T follicular helper cell (primary cell): ENCODE measurements at places on chromosomes 12 and 14.

GRCh38 chr12:14111230-14111865, 129.9 kb upstream of the GRIN2B start:
- DNase-seq: no peak

- DNase-seq: no peak
Observed at GRCh38 chr12:32448586-32448985, 49.2 kb downstream of the FGD4 start.

DNA sequence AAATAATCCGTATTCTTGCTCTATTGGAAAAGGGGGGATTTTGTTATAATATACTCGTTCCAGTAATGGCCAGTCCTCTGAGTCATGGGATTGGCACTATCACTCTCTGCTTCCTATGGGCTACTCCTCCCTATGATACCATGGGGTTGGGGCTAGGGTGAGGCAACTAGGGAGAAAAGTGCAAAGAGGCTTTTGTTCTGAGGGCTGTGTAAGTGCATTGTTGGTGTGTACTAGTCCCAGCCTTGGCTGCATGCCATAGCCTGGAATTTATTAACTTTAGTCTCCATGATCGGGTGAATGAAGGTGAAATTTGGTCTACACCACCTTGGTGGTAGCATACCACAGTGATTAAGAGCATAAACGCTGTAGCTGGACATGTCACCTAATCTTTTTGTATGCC, 247.6 kb downstream of the RPAP3 start:
- no peak for DNase-seq

- DNase-seq: no peak
Observed at GRCh38 chr14:36070031-36070719, 106.3 kb downstream of the PTCSC3 start.

DNA sequence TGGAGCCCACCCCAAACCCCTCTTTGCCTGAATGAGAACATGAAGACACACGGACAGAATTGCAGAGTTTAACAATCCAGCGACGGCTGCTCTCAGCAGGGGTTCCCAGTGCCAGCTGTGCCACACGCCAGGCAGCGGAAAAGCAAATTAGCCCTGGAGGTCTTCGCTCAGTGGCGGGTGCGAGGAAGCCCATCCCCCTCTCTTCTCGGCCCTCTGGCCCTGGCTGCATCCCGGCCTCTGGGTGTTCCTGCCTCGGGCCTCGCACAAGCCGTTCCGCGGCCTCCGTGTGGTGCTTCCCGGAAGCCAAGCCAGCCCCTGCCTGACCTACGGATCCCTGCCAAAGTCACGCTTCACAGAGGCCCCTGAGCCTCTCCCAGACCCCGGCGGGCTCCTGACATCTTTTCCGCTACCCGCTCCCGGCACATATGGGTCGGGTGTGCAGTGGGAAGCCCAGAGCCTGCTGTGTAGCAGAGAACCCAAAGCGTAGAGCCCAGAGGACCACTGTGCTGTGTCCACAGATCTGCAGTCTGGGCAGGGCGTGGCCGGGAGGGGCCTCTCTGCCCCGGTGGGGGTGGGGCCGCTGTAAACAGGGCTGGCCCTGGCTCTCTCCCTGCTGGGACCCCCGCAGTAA, 70.7 kb upstream of the GALNT9 start:
- no peak for DNase-seq

DNA sequence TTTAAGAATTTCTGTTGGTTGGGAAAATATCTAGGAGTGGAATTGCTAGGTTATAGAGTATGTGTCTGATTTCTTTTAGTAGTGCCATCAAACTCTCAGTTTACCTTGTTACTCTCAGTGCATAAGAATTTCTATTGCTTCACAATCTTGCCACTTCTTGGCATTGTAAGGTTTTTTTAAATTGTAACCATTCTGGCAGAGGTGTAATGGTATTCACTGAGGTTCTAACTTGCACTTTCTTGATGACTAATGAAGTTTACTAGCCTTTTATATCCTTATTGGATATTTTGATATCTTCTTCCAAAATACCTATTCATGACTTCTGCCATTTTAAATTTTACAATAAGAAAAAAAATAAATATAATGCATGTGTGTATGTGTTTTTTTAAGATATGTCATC, 478.0 kb downstream of the NAV3 start:
- no peak for DNase-seq

- peak; percentile 52 for DNase-seq
Observed at GRCh38 chr14:104795781-104796686, 486 bp upstream of the AKT1 start.

- DNase-seq: no peak
Observed at GRCh38 chr12:130073721-130074120, 88.5 kb upstream of the FZD10 start.

DNA sequence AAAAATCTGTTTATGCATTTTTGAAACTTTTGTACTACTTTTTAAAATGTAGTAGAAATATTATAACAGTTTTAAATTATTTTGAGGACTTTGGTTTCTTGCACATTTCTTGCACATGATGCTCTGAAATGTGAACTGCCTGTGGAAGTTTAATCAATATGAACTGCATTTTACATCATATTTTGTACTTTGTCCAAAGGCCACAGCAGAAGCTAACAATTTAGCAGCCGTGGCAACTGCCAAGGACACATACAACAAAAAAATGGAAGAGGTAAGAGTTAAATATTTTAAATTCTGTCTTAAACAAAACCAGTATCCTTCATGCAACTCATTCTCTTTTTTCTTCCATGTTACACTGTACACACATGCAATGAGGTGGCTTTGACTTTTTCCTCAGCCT, 45.1 kb downstream of the SAV1 start:
- DNase-seq: no peak

- no peak for DNase-seq
Observed at GRCh38 chr14:81427348-81428058, 27.4 kb upstream of the STON2 start.

GRCh38 chr12:122393817-122394216, 28.7 kb downstream of the CLIP1 start:
- DNase-seq: no peak

DNA sequence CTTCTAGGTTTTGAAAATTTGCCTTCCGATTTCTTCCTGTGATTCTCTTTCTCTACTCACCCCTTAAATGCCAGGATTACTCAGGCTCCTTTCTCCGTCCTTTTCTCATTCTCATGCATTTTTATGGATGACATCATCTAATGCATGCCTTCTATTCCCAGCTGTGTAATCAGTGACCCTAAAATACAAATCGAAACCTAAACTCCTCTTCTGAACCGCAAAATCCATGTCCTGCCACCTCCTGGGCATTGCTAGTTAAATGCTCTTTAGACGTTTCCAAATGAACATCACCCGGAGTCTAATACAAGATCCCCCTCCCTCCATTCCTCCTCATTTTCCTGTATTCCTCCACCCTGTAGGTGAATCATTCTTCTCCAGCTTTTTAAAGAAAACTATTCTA, 1703.1 kb upstream of the FLRT2 start:
- DNase-seq: no peak

DNA sequence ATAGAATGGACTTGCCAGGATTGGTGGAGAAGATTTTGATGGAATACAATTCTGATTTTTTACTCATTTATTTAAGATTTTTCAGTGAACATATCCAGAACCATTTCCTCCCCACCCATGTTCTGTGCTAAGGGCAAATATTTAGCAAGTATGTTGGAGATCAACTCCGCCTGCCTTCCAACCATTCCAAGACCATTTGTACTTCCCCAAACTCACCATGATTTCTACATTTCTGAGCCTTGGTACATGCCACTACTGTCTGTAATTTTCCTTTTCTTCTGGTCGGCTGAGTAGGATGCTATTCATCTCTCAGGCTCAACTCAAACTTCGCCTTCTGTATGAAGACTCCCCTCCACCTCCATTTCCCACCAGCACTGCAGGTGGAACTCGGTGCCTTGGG, 150.6 kb downstream of the NTF3 start:
- DNase-seq: no peak

- DNase-seq: no peak
Observed at GRCh38 chr12:18479256-18479655, 217.9 kb downstream of the PIK3C2G start.

DNA sequence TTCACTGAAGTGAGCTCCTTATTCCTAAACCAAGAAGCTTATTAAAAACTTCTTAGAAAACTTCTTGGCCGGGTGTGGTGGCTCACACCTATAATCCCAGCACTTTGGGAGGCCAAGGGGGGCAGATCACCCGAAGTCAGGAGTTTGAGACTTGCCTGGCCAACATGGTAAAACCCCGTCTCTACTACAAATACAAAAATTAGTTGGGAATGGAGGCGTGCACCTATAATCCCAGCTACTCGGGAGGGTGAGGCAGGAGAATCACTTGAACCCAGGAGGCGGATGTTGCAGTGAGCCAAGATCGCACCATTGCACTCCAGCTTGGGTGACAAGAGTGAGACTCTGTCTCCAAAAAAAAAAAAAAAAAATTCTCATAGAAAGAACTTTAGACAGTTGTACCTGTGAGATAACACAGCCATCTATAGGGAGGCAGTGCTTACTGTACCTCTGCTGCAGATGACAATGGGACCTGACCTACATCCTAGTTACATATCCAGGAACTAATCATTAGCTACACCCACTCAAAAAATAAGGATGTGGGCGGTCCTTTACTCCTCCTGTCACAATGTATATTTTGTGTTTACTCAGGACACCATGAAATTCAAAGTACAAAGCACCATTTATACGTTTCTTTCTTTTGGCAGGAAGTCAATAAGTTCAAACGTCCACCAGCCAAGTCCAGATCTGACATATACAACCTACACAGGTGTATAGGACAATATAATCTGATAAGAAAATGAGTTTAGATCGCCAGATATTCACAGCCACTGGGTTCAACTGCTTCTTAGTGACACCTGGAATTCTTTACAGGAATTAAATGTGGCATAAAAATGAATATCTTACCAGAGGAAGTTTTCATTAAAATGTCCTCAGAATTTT, 14.9 kb downstream of the STXBP6 start:
- no peak for DNase-seq

DNA sequence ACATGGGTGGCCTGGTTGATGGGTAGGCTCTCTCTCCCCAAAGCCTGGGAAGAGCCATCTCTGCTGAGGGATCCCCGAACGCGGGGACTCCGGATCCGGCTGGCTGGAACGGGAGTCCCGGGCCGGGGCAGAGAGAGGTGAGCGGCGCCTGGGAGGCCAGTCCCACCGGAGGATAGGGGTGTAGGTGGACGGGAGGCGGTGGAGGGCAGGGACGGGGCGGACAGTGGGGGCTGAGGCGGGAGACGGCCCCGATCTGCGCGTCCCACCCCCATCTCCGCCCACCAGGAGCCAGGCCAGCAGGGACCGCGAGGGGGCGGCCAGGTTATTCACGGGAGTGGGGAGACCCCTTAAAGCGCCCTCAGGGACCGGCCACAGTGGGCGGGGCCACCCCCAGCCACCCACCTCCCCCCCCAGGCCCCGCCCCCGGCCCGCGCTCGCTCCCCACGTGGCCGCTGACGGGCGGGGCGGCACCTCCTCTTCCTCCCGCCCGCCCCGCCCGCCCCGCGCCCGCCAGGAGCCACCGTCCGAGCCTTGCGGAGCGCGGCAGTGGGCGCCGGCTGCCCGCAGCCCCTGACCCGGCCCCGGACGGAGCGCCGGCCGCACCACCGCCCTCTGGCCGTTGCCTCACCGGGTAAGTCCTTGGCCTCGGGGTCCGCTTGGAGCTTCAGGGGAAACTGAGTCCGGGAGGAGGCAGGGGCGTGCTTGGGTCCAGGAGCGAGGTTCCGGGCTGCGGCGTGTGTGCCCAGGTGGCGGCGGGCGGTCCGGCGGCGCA, at the start of gene INF2:
Gene INF2, plus strand, starts transcription at position 510 of the 772 bp plus-strand sequence. CDS start 11,748 bp downstream, outside the sequence.
- DNase-seq: peak; percentile 28

DNA sequence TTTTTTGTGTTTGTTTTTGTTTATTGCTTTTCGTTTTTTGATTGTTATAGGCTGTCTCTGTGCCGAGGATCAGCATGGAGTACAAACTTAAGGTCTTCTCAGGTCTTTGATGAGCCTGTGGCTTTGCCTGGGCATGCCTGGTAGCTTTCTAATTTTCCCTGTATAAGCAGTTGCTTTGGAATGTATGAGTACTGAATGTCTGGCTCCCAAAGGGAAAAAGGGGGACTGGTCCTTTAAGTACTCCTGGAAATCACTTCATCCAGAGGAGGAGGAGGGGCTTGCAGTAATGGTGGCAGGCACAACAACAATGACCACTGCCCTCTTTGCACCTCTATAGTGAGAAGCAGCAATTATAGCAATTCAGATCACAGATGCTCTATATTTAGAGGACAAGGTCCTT, 67.6 kb upstream of the TTC7B start:
- no peak for DNase-seq

DNA sequence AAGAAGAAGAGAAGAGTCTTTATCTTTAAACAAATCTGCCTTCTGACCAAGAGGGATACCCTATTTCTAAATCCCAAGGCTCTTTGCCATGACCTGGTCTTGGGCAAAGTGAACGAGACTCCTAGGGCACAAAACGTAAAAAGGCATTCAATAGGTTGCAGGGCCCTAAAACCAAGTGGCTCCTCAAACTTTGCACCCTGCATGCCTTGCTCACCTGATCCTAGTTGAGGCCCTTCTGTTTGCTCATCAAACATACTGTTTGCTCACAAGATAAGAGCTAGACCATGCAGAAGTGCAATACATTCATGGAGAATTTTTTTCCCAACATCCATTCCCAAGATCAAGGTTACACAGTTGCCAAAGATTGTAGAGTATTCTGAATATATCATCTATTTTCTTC, 7.9 kb upstream of the PRH1 start:
- DNase-seq: no peak

- DNase-seq: no peak
Observed at GRCh38 chr14:50619569-50620141, 48.5 kb downstream of the SAV1 start.

DNA sequence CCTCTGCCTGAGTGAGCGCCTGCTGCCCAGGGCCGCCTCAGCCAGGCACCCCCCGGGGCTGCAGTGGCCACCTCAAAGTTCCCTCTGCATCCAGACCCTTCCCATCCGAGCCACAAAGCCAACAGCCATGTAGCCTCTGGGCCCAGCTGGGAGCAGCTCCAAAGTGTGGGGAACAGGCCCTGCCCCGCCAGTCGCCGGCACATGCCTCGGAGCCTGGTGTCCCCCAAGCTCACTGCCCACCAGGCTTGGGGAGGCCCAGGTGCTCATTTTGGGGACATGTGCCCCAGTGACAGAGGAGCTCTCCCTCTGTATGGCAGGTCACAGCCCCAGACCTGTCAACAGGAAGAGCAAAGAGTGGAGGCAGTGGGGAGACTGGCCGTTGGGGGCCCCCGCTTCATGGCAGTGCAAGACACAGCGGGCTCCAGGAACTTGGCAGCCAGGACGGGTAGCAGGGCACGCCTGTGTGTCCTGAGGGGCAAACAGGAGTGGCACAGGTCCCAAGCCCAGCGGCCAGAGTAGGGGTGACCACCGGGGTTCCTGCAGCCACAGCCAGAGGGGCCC, 29.9 kb downstream of the JAG2 start:
- DNase-seq: no peak

GRCh38 chr12:2386566-2386965, 333.8 kb downstream of the CACNA1C start:
- no peak for DNase-seq
